NCI-H69 (cell line): ENCODE measurements at places on chromosomes 16 and 17.

DNA sequence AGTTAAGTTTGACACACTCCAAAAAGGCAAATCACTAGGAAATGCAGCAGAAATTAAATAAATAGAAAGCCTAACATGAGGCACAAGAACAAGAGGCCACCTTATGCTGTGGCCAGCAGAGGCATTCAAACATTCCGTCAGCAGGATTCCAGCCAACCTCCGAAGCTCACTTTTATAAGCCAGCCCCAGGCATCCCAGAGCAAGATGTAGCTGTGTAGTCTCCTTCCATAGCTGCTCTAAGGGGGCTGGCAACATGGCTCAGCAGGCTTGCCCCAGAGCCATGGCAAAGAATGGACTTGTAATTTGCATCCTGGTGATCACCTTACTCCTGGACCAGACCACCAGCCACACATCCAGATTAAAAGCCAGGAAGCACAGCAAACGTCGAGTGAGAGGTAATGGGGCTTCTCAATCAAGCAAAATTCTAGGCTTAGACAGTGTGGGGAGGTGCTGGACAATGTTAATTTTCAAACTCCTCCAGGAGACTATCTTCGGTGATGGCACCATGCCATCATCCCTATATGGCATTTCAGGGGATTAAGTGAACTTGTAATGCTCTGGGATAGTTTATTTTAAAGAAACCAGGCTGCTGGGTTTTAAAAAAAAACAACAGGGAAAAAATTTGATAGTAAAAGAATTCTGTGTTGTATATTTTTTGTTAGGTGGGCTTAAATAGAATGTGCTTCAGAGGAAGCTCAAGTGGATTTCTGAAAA, at the start of gene CLEC3A:
Gene CLEC3A (plus strand): TSS at position 202 of the 714 bp plus-strand sequence. CDS start 79 bp downstream, at position 281.
- DNase-seq: no peak

- no peak for DNase-seq
Observed at GRCh38 chr17:69625474-69625873, 211.0 kb downstream of the MAP2K6 start.

GRCh38 chr17:31068291-31068690, 26.5 kb upstream of the NF1 start:
- DNase-seq: peak; percentile 53

DNA sequence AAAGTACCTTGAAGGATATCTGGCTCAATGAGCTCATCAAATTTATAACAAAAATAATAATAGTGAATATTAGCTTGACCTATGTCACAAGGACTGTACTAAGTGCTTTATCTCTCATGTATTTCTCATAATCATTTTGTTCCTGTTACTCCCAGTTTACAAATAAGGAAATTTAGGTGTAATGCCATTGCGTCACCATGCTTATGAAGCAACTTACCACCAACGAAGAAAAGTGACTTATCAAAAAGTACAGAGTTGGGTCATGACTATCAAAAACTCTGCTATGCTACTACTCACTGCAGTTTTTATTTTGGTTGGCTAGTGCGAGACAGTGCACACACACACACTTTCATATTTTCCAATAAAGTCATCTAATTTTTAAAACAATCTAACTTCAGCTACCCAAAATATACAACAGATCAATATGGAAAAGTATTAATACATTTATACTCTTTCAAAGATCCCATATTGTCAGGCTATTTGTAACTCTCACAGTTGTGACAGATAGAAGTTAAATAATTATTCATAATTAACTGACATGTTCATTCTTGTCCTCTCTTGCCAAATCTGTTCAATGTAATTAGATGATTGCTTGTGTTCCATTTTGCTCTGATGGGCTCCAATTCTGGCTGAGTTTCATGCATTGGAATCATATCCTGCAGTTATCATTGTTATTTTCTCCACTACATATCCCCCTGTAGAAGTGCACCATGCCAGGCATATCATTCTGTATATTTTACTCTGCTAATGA, 119.4 kb downstream of the KCNJ2 start:
- no peak for DNase-seq

- no peak for DNase-seq
Observed at GRCh38 chr17:44610331-44610730, 45.9 kb upstream of the MEIOC start.

GRCh38 chr16:89023621-89024511, 46.9 kb upstream of the CBFA2T3 start:
- DNase-seq: peak; percentile 51

DNA sequence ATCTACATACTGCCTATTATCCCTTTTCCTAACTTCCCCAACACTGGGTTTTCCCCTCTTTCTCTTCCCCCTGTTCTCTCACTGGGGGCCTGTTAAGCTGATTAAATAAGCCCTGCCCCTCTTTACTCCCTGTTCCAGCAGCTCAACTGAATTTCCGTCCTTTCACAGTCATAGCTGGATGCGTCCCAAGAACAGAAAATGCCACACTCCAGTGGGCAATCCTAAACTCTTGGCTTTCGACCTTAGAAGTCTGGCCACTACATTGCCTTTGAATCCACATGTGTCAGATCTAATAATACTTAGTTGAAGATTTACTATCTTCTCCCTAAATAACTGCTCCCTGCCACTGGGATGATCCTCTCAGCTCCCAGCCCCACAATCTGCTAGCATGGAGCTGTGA, 34.5 kb downstream of the KCNJ16 start:
- no peak for DNase-seq
